ENCODE measurements at places on chromosomes 3 and 15.

DNA sequence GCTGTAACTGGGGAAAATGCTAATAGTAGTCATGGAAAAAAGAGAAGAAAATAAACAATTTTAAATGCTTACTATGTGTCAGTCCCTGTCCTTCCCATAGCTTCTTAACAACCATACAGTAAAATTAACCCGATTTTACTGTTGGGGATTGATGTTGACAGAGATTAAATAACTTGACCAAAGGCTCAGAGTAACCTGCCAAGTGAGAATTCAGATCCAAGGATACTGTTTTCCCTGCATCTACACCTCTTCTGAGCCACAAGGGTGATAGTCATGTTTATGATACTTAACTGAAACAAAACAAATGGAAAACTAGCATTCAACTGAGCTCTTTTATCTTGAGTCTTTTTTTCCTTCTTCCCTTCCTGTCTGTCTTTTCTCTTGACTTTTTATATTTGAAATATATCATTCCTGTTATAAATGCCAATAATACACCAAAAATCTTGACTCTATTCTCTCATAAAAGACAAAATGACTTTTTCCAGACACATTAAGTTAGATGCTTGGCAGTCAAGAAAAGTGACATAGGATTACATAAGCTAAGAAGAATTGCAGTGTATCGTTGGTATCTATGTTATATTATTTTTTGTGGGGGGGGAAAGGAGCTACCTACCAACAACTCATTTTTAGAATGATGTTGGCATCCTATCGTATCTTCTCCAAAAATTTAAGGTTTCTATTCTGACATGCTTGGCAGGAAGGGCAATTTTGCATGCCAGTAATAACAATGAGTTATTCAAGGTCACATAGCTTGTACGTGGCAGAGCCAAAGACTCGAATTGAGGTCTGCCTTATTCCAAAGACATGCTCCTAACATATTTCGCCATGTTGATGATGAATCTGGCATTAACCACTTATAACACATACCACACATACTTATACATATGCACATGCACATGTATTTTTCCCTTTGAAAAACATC, 306.6 kb upstream of the KCNH8 start:
- DNase-seq: no peak

DNA sequence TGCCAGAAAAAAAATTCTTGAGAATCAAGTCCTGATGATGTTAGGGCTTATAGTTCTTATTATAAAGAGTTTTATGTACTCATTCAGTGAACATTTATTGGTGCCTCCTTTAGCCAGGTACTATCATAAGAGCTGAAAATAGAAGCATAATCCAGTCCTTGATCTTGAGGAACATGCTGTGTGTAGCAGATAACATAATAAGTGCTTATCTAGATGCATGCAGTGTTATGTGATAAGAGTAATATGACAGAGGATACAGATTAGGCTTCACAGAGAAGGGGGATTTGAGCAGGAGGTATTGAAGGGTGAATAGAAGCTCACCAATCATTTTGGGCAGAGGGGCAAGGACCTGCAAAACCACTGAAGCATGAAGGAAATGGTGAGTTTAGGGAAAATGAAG, 1.1 kb downstream of the CCR2 start:
- DNase-seq: no peak

DNA sequence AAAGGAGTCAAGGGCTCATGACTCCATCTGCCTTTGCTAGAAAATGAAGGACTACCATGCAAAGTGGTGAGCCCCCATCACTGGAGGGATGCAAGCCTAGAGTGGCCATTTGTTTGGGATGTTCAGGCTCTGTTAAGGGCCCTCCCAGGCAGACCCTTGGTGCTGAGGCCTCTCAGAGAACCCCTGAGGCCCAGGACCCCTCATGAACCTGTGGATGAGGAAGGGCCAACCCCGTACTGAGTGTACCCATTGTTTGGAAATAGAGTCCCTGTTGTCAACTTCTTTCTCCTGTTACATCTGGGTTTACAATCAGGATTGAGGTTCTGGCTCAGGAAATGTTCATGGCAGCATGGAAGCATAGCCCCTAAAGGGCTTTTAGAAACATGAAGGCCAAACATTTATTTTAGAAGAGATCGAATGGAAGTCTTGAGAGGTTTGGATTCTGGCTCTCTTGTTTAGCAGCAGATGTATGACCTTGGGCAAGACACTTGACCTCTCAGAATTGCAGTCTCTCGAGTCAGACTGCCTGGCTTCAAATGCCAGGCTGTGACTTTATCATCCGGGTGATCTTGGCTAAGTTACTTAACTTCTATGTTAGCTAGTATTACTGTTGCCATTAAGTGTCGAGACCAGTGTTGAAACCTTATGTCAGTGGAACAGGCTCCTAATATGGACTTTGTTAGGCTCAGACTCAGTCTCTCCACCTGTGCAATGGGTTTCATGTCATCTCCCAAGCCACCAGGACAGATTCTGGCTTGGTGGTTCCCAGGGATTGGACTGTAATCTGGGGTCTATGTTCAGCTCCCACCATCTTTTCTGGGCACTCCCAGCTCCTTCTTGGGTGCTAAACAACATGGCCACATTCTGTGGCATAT, 12.4 kb downstream of the ITGA11 start:
- DNase-seq: no peak

DNA sequence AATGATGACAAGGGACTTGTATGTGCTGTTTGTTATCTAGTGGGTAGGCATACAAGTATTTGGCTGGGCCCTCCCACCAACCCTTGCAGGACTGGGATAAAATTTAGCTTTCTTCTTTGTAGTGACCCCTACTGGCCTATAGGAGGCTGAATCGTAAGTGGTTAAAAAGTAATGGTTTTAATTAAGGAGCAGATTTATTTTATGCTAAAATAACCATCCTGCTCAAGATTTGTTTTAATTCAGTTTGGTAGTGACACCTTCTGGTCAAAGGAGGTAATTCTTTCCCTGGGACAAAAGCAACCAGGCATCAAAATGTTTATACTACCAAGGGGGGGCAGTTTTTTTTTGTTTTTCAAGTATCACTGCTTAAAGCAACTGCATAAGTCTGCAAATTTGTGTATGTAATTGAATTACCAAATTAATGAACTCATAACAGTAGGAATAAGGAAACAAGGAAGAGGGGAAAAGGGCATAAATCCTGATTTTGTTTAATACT, 70.7 kb downstream of the TOP2B start:
- no peak for DNase-seq

GRCh38 chr15:75360391-75360790, 8.0 kb downstream of the MAN2C1 start:
- DNase-seq: no peak

GRCh38 chr15:79952329-79952728, 18.7 kb downstream of the BCL2A1 start:
- DNase-seq: no peak

DNA sequence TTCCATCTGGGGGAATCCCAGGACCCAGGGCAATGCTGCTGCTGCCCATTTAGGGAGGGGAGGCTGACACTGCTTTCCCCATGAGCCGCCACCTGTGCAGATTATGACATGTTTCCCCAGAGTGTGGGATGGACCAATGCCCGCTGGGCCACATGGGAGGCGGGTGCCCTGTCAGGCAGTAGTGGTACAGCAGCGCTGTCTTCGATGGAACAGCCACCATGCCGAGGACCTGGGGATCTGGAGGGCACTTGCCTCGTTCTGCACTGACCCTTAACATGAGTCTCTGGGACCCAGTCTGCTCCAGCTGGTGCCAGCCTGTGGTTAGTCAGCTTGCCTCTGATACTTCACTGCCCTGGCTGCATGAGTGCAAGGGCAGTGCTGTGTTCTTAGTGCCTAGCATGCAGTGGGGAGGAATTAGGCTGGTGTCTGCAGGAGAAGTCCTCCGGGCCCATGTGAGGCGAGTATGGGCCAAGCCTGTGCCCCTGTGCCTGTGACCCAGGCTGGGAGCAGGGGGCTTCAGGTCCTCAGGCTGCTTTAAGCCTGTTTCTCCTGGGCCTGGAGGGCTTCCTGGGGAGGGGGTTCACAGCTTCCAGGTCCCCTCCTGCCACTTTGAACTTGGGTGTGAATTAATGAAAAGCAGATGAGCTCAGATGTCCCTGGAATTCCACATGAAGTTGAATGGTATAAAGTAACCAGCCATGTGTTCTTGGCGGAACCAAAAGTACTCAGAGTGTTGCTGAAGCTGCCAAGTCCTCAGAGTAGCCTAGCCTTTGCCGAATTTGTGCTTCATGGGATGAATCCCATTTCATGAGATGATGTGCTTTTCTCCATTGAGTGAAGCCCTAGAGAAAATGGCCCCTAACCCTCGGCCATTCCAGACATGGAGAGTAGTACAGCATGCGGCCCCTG, 22.9 kb downstream of the KLF13 start:
- DNase-seq: no peak

GRCh38 chr3:188268336-188268735, 114.4 kb downstream of the LPP start:
- no peak for DNase-seq

GRCh38 chr3:157300981-157301663, 135.5 kb upstream of the PTX3 start:
- no peak for DNase-seq

DNA sequence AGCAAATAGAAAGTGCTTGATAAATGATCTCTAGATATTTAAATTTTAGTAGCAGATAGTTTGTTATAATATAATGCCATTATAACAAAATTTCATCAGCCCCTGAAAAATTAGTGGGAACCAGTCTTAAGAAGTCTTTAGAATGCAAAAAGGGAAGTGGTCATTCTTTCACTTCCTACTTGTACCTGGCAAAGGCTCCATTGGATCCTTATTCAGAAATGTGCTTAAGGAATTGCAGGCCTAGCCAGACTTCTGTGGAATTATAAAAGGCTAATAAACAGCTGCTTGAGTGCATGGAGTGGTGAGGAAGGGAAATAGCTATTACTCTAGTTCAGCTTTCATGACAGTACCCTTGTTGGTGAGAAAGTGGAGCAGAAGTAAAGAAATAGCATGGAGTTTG, 24.2 kb downstream of the PPM1L start:
- DNase-seq: no peak

GRCh38 chr15:69400850-69401249, 13.3 kb upstream of the KIF23 start:
- no peak for DNase-seq

- no peak for DNase-seq
Measured at GRCh38 chr3:143119974-143120715, 574 bp downstream of the CHST2 start.

DNA sequence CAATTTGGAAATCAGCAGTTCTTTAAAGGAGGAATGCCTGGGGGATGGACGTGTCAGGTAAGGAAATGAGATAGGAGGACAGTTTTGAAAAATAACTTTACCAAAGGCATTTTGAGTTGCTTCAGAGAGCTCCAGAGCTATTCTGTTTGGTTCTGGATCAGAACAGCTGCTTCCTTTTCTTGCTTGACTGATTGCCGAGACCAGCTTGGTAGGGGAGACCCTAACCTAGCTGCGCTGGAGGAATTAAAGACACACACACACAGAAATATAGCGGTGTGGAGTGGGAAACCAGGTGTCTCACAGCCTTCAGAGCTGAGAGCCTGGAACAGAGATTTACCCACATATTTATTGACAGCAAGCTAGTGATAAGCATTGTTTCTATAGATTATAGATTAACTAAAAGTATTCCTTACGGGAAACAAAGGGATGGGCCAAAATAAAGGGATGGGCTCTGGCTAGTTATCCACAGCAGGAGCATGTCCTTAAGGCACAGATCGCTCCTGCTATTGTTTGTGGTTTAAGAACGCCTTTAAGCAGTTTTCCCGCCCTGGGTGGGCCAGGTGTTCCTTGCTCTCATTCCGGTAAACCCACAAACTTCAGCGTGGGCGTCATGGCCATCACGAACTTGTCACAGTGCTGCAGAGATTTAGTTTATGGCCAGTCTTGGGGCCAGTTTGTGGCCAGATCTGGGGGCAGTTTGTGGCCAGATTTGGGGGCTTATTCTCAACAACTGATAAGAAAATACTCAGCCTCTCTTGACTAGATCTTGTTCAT, 556.0 kb downstream of the ROBO1 start:
- no peak for DNase-seq

GRCh38 chr15:22892333-22892732, 53.9 kb downstream of the NIPA2 start:
- DNase-seq: no peak

- no peak for DNase-seq
Measured at GRCh38 chr3:151843275-151843674, 29.4 kb downstream of the AADAC start.

DNA sequence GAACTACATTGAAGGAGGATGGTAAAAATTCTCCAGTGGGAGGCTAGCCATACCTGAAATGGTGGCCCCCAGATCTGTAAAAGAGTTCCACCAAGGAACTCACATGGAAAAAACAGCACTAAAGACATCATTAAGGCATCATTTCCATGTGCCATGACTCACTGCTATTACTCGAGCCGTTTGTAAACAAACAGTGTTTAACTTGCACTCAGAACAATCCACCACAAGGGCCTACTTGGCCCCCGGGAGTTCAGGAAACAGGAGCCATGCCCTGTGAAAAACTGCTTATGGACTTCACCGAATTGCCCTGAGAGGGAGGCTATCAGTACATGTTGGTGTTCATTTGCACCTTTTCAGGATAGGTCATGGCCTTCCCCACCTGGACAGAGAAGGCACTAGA, 18.2 kb downstream of the CCR4 start:
- DNase-seq: no peak

- DNase-seq: no peak
Measured at GRCh38 chr3:175518459-175518858, 659.3 kb downstream of the NAALADL2 start.

GRCh38 chr3:127406309-127407025, 118.6 kb upstream of the PRR20G start:
- DNase-seq: no peak

- no peak for DNase-seq
Measured at GRCh38 chr15:36469311-36469966, 110.0 kb upstream of the CDIN1 start.

- DNase-seq: no peak
Measured at GRCh38 chr3:44654039-44654438, 5.5 kb downstream of the ZNF35 start.

DNA sequence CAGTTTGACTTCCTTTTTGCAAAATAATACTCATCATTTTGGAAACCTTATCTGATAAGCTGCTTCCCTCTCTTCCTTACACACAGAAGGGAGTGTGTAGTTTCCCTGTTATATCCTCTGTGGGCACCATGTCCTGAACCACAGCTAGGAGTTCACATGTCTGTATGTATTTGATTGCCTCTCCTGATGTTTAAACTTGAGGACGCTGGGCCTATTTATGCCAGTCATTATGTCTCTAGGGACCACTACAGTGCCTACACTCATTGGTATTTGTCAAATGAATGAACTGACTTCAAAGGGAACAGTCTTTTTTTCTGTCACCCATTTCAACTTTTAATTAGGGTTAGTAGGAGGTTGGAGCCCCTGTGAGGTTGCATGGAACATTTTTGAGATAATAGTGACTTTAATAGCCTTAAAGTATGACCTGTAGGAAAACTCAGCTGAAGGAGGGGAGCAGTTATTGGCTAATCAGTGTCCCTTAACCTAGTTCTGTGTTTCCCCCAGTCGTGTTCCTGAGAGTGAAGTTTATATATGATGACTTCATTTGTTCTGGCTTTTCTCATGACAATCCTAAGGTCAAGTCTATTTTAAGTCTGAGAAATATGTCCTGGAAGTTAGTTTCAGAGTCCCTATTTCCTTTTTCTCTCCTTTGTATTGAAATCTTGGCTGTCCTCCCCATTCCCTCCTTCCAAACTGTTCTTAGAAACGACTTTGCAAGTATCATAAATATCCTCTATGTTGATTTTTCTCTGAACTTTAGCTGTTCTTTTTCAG, 28.9 kb downstream of the PDE8A start:
- no peak for DNase-seq

Measured in NCI-H2107 (cell line).